ENCODE measurements at places on chromosomes 7 and 10.

GRCh38 chr7:12619461-12620069, 49.0 kb downstream of the SCIN start:
- DNase-seq, result no peak

DNA sequence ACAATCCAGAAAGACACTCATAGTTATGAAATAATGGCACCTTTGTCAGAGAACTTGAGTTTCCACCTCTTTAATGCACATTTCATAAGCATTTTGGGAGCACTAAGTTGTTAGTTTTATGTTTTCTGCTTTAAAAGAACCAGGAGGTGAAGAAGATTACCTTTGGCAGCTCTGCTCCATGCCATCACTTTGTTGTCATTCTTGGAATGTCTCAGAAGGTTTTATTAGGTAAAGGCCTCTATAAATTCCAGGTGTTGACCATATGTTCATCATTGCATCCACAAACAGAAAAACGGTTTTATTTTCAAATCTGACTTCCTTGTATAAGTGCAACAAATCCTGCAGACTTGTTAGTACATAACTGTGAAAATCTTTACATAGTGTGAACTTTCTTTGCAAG, 424.8 kb downstream of the MDFIC start:
- DNase-seq, result no peak

DNA sequence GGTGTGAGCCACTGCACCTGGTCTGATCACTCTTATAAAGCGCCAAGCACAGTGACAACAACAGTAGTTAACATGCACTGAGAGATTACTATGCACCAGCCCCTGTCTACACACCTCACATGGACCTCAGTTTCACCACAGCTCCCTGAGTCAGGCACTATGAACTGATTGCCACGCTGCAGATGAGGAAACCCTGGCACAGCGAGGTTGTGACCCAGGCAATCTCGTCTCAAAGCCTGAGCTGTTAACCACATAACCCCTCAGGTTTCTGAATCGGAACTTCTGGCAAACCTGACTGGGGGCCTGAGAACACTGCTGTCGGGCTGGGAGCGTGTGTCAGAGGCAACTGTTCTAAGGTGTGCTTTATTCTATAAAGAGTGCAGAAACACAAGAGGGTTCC, 150.8 kb downstream of the RNF216 start:
- DNase-seq, result peak; percentile 57

- DNase-seq, result no peak
These were observed 20.4 kb upstream of the INPP5F start for GRCh38 chr10:119705434-119705831.

- DNase-seq, result no peak
These were observed 5.6 kb upstream of the AIFM2 start for GRCh38 chr10:70137927-70138883.

- DNase-seq, result no peak
These were observed 1.1 kb upstream of the TNS3 start for GRCh38 chr7:47582764-47583738.

DNA sequence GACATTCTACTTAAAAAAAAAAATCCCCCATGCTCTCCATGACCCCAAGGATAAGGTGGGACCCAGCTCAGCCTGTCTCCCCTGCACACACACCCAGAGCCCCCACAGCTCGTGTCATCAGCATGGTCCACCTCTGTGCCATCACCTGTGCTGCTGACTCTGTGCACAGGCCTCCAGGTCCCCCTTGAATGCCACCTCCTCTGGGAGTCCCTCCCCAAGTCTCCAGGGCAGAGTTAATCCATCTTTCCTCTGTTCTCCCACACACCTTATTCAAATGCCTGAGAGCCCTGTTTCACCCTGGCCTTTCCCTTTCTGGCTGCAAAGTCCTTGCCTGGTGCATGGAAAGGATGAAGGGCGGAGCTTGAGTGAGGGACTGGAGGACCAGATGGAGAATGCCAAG, 194.1 kb upstream of the LYZL2 start:
- no peak for DNase-seq

DNA sequence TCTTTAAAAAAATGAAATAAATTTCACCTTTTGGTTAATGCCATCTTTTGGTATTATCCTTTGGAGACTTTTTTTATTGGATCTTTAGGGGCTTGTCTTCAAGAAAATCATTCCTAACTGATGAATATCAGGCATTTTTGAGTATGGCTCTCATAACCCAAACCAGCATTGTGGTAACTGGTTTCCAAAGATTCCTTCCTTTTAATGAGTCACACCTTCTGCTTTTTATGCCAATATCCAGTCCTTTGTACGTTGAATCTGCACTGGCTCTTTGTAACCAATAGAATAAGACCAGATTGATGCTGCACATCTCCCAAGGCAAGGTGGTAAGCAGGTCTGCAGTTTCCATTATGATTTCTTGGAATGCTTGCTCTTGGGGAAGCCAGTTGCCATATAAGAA, 89.1 kb downstream of the GPR158 start:
- DNase-seq, result no peak

DNA sequence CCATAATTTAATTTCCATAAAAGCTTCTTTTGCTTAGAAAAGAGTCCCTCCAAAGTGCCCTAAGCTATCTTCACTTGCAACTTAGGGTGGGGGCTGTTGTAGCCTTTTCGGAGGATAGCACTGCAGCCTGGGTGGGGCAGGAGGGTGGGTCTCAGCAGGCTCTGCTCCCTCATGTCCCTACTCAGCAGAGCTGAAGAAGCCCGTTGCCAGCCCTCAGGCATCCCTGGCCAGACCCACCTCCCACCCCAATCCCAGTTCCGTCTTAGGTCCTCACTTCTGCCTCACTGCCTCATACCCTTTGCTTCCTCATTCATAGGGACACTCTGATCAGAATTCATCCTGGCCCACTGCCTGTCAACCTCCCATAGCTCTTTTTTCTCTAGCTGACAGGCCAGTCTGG, 99.8 kb upstream of the ZMIZ1 start:
- DNase-seq, result no peak

DNA sequence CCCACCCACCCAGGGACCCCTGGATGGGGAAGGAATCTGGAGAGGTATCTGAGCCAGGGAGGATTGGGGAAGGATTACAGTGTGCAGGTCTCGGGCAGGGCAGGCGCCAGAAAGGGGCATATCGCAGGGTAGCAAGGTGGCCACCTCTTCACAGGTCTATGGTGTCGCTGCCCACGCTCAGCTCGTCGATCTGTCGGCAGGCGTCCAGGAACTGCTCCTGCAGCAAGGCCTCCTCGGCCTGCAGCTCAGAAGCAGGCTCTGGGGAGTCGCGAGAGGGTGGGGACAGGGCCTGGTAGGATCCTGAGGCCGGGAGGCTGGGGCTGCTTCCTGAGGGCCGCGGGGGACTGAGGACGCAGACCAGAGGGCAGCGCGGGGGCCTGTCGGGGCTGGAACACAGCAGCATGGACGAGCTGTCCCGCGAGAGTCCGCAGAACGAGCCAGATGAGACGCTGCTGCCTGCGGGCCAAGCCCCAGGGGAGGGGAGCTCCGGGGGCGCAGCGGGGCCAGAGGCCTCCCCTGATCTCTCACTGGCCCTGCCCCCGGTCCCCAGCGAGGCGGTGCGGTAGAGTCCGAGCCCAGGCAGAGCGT, 7.1 kb upstream of the RBM28 start:
- DNase-seq, result no peak

DNA sequence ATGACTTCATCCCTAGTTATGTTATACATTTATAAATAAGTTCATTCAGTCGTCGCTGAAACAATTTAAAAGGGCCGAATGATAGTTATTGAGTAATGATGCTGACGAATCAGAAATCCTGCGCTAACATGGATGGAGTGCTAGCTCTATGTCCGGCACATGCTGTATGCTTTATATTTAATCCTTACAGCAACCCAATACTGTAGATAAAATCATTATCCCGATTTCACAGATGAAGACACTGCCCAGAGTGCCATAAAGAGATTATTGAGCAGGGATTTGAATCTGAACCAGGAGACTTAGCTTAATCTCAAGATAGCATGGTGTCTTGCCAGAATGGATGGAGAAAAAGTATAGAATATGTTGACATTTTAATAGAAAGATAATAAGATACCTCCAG, 1.1 kb upstream of the ICA1 start:
- no peak for DNase-seq

DNA sequence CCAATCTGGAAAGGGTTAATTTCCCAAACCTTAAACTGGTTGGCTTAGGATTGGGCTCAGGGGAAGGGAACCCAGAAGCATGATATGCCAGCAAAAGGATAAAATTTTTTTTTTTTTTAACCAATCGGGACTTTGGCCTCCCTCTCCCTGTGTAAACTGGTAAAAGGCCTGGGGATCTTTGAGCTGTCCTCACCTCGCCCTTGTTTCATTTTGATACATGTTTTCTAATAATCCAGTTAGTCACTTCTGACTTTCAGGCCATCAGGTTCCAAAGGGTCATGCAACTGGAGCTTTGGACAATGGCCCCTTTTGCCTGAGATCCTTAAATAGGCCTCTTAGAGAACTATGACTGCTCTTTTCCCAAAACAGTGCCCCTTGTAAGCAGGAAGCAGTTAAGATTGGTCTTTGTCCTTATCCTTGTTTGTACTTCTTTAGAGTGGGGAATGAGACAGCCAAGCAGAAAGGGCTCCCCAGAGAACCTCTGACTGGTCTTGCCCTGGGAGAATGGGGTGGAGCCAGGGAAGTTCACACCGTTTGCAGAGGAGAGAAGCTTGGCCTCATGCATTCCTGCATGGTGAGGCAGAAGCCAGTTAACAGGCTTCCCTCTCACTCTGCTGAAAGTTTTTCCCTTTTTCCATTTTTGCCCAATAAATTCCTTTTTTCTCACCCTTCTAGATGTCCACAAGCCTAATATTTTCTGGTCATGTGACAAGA, 424.2 kb upstream of the CNTNAP2 start:
- DNase-seq, result no peak

DNA sequence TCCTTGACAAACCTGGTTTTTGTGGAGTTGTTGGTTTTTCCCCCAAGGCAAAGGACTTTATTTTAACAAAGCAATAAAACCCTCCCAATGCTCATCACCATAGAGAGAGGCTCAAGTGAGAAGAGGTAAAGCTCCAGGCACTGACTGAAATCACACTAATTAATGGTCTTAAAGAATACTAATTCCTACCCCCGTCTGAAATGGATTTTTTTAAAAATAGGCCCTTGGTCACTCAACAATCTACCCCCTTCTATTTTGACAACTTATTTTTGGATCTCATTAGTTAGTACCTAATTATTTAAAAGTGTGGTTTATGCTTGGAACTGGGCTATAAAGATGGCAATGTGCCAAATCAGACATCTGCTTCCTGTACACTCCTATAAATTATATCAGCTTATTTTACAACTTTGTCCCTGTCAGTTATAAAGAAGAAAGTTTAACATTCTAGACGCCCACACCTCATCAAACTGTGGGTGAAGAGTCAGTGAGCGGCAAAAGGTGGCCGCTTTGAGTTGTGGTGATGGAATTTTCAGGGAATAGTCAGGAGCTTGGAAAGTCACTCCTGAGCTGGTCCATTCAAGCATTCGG, 10.6 kb downstream of the GLI3 start:
- no peak for DNase-seq

DNA sequence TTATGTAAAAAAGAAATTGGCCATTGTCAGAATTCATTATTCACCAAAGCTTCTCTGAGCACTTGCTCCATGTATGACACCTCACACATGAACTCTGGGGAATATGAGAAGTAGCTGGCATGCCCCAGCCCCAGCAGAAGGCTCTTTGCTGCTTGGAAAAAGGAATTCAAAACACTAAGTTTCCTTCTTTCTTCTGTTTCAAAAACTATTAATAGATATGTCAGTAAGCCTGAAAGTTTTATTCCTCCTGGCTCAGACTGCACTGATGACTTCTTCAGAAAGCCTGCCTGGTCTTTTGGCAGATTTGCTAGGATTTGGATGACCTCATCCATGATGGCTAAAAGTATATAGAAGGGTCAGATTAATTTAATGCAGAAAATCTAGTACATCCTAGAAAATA, 511.0 kb downstream of the GFRA1 start:
- no peak for DNase-seq

- DNase-seq, result no peak
These were observed 2.8 kb upstream of the CUL1 start for GRCh38 chr7:148695953-148696352.

- no peak for DNase-seq
These were observed 153.0 kb downstream of the GRK5 start for GRCh38 chr10:119360181-119360921.

DNA sequence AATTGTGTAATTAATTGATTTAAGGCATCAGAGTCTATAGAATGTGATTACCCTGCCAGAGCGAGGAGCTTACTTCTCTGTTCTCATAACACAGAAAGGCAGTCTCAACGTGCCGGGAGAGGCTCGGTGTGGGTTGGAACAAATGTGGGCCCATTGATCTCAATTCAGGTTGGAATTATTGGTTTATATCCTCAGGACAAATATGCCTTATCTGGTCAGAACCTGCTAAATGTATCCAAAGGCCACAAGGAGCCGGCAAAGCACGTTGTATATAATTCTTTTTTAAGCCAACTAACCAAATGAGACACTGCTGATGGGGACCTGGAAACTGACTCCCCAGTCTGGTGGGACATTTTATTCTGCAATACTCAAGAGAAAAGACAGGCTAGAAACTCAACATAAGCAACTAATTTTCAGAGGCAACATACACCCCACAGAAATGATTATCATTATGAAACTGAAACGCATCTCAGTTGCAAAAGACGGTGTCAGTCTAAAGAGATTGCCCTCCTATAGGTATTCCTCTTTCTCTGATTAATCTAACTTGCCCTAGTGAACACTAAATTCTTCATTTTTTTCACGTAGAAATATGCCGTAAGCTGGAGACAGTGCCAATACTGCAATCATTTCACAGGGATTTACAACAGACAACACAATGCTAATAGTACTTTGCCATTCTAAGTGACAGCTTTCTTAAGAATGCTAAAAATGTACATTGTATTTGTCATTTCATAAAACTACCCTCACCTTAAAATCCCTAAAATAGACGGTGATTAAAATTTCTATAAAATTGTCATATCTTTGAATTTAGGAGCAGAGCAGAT, 9.4 kb downstream of the EBF3 start:
- no peak for DNase-seq

DNA sequence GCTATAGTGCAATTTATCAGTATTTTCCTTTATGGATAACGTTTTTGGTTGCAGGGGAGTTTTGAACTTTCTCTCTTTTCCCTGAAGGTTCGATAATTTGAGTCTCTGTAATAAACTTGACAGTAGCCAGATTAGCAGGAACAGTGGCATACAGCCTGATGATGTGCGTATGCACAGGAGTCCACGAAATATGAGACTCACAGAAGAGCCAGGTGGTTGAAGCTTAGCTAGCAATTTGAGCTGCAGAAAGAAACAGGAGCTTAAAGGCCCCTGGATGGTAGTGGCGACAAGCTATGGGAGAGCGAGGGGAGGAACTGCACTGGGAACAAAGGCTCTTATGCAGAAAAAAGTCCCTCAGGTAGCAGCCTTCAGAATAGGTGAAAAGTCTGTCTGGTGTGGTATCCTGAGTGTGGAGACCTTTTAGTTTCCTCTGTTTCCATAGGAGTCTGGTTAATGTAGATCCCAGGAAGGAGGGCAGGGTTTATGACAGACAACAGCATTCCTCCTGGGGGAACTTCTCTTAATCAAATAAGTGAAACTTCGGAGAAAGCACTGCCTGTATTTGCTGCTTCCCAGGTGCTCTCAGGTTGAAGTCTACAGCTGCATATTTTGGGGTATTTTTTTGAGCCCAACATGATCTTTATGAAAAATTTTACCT, 32.7 kb downstream of the FANK1 start:
- no peak for DNase-seq

GRCh38 chr7:7772397-7772821, 54.0 kb upstream of the RPA3 start:
- DNase-seq, result no peak

All from activated CD8-positive, alpha-beta memory T cell treated with anti-CD3 and anti-CD28 coated beads, Interleukin-2, amount 50 U/mL, for 4 hours (primary cell).